BJ (cell line): ENCODE measurements at places on chromosomes 13 and 19.

DNA sequence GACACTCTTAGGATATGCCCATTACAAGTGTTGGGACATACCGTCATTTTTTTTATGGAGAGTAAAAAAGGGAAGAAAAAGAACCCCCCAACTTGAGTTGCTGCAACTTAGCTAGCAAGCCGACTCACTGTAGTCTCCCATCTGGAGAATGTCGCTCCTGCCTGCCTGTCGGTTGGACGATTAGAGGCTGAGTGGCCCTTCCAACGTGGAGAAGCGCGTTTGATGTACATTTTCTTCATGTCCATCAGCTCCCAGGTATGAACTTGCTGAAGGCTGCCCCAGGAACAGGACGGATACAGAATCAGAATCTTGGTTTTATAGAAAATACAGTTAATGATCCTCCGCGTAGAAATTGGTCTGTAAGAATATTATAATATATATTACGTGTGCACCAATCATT, 189.0 kb upstream of the SOX1 start:
- no peak for DNase-seq

DNA sequence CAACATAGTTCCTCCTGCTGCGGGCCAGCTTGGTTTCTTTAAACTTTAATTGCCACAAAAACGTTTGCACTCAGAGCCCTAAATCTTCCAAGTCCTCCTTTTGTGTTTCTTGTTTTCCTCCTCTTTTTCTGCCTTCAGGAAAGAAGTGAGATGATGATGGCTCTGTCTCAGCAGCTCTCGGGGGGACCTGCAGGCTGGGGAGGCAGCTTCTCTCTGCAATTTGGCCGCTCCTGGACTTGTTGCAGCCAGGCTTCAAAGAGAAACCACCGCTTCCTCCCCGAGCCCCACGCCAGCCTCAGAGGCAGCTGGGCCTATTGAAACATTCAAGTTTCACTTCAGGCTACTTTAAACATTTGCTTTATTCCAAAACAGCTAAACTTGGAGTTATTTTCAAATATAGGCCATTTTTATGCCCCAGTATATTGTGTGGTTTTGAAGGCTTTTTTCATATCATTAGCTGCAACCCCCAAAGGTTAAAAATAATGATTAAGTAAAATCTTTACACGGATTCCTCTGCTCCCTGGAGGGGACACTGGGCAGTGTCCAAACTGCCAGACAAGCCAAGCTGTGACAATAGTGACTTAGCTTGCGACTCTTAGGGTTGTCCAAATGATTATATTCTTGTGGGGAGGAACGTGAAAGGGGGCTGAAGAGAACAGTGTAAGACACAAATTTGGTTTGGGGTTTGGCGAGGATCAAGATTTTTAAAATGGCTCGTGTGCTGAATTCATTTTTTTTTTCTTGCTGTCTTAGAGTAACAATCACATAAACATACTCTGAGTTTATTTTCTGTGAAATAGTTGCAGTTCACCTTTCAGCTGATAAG, 330.8 kb downstream of the DLEU7 start:
- no peak for DNase-seq

- DNase-seq: no peak
Observed at GRCh38 chr13:40181203-40181845, 485.1 kb downstream of the FOXO1 start.

DNA sequence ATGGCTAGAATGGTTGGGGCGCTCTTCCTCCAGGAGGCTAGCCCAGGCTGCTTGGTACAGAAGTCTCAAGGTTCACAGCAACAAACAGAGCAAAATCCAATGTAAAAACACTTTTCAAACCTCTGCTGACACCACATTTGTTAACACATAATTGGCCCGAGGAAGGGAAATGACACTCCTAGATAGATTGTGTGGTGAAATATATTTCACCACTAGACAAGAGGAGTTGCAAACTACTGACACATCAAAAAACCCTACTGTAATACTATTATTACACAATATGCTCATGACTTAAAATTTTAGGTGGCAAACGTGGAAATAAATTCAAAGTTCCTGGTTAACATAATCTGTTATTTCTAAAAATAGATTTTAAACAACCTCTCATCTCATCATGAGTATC, 643.6 kb downstream of the PCDH9 start:
- no peak for DNase-seq

DNA sequence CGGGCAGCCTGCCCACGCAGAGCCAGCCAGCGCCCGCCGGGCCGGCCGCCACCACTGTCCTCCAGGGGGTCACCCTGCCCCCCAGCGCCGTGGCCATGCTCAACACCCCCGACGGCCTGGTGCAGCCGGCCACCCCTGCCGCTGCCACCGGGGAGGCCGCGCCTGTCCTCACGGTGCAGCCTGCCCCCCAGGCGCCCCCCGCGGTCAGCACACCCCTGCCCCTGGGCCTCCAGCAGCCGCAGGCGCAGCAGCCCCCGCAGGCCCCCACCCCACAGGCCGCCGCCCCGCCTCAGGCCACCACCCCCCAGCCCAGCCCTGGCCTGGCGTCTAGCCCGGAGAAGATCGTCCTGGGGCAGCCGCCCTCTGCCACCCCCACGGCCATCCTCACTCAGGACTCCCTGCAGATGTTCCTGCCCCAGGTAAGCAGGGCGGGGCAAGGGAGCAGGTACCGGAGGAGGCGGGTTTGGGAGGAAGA, 32.3 kb upstream of the EHD2 start:
- DNase-seq: no peak

DNA sequence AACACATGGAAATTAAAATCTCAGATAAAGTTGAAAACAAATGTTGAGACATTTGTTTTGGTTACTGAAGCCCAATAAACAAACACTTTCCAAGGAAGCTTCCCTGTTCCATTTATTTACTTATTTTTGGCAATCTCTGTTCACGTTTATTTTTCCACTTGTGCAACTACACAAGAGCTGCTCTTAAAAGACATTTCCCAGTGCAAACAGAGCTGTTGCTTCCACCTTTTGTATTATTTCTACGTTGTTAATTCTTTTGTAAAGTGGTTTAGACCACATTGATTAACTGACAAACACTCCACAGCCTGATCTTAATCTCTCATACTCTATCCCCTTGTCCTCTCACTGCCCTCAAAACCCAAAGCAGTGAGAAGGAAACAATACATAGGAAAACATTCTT, 757.6 kb downstream of the LIG4 start:
- no peak for DNase-seq

GRCh38 chr19:36392916-36393673, 14.1 kb upstream of the ZFP14 start:
- no peak for DNase-seq

DNA sequence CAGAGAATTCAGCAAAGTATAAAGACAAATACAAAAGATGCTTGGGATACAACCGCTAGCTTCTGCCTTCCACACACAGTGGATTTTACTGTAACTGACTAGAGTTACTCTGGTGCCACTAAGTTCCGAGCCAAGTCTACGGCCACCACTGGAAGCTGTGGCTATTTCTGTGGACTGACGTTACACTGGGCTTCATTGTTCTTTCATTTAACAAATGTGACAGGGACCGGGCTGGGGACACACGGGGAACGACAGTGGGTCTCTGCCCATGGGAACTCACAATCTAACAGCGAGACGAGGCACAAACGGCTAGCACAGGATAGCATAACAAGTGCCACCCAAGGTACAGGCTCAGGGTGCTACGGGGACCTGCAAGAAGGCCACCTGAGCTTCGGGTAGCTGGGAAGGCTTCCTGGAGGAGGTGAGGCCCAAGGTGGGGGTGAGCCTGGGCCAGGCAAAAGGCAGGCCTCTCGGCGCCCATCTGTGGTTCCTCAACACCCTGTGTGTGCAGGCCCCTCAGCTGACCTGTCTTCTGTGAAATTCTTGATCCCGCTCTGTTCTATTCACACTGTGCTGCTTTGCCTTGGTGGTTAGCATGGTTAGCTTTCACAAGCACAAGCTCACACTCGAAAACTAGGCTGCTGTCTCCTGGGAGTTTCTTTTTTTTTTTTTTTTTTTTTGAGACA, 10.3 kb upstream of the IL4I1 start:
- no peak for DNase-seq

DNA sequence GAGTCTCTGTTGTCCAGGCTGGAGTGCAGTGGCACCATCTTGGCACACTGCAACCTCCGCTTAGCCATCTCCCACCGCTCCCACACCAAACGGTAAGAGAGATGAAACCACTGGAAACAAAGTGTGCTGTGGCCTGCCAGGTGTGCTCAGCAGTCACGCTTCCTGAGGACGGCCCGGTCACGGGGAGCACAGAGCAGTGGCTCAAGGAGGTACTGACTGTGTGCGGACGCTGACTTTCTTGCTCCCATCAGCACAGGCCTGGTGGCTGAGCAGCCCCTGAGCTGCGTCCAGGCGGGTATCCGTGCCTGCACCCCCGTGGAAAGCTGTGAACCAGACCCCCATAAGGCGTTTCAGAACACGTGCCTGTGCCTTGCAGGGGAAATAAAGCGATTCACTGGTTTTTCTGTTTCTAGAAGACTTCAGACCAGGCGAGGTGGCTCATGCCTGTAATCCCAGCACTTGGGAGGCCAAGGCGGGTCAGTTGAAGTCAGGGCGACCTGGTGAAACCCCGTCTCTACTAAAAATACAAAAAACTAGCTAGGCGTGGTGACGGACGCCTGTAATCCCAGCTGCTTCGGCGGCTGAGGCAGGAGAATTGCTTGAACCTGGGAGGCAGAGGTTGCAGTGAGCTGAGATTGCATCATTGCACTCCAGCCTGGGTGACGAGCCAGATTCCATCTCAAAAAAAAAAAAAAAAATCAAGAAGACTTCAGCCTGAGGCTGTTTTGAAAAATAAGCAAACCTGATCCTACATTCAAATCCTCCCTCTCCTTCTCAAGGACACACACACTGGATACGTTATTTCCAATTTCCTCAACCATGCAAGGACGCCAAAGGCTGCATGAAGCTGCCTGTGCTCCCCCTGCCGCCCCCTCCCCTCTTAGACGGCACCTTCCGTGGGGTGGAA, 25.5 kb downstream of the ADPRHL1 start:
- DNase-seq: no peak

DNA sequence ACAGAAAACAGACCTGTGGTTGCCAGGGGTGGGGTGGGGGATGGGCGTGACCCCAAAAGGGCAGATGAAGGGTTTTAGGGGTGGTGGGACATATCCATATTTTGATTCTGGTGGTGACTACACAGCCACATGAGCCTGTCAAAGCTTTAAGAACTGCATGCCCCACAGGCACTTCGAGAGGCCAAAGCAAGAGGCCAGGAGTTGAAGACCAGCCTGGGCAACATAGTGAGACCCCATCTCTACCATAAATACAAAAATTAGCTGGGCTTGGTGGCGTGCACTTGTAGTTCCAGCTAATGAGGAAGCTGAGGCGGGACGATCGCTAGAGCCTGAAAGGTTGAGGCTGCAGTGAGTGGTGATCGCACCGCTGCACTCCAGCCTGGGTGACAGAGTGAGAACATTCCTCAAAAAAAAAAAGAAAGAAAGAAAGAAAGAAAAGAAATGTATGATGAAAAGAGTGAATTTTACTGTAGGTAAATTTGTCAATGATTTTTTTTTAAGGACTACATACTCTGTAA, 18.9 kb upstream of the BCL3 start:
- DNase-seq: no peak

DNA sequence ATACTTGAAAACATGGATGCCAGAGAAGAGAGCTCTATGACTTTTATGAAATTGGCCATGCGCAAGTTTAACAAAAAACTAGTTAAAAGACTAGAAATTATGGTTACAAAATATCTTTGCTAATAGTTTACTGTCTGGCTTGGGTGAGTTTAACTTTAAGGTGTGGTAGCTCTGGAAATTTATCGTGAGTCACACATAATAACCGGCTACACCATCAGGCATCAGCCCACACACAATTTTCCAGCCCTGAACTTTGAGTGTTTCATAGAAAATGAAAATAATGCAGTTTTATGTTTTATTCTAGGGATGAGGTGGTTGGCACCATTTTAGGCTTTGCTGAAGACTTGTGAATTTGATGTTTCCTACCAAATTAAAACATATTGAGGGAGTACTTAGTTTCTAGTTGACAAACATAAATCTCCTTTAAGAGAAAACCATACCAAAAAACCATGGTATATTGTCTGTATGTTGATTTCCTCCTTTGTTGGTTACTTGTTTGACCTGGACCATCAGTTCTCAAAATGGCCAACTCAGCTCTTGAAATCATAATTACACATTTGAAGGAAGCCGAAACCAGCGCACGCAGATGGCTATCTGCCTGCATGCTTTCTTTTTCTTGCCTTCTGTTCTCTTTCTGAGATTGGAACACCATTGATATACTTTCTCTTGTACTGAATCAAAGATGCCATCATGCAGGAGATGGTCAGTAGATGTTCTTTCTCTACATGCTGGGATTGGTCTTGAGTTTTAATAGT, 125.1 kb downstream of the AKAP11 start:
- DNase-seq: no peak

DNA sequence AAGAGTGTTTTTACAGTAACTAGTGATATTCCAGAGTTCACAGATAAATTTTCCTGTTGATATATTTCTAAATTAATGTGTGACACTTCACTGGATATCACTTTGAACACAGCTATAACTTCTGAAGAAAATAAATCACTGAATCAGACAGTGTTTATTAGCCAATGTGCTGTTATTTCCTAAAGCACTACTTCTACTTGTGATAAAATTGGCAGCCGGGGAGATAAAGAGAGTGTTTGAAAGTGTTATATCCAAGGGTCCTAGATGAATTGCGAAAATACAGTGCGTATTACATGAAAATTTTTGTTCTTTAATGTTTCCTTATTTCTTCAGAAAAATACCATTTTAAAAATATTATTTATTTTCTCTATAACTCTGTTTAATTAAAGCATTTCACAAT, 417.5 kb upstream of the ARGLU1 start:
- DNase-seq: no peak

DNA sequence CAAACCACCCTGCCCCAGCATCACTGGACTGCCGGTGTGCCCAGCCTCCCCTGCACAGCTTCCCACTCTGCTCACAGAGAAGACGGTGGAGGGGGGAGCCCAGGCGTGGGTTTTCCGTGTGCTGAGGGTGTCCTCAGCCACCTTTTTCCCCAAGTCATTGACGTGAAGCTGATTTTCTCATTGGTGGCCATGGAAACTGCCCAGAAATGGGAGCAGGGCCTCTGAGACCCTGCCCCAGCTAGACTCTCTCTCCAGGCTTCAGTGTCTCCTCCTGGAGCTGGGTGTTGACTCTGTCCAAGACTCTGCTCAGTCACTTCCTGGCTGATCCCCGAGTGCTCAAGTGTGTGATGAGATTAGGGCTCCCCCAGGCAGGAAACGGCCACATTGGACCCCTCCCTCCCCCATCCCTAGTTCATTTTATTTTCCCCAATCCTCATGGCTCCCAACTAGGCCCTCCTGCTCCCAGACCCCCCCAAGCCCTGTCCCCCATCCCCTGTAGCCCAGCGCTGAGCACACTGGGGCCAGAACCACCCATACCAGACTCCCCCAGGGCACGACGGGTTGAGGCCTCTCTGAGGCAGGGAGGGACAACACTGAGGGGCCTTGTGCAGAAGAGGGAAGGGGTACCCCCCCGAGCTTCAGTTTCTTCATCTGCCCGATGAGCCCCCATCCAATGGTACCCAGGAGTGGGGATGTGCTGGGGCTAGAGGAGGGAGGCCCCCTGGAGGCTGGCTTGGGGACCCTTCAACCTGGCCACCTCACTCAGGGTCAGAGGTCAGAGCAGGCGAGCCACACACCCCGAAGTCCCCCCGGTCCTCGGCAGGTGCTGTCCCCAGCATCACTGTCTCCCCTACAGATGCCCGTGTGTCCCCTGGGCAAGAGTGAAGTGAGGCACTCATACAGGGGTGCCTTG, 1.2 kb upstream of the F2RL3 start:
- DNase-seq: no peak
